Stimulated activated CD4-positive, alpha-beta T cell treated with anti-CD3 and anti-CD28 coated beads, Interleukin-2, amount 100 ng/mL, for 48 hours (primary cell): ENCODE measurements at places on chromosomes 13 and 19.
A peak's percentile ranks its signal among the peaks of the same experiment; 100 is the strongest.

DNA sequence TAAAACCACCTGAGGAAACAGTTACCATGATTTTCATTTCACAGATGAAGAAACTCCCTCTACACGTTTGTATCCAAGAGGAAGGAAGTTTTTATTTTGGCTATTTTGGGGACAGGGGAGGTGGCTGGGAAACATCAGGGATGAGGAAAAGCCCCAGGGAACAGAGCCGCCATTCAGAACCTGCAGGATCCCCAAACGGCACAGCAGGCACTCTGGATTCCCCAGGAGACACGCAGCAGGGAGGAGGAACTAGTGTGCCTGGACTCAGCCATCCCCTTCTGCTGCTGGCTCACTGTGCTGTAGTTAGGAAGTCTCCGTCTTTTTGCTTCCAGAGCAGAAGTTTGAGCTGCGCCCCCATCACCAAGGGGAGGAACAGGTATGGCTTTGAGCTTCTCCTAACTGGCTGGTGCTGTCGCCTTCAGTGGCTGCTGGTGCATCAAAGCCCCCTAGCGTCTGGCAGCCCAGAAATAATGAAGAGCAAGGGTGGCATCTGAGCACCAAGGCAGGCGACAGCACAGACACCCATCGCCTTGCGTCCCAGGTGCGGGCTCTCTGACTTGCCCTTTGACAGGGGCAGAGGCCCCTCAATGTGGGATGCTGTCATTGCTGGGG lies 4.2 kb downstream of the NAPA start:
- no peak for DNase-seq

- no peak for DNase-seq
Observed at GRCh38 chr19:21680671-21681070, 86.7 kb downstream of the ZNF100 start.

DNA sequence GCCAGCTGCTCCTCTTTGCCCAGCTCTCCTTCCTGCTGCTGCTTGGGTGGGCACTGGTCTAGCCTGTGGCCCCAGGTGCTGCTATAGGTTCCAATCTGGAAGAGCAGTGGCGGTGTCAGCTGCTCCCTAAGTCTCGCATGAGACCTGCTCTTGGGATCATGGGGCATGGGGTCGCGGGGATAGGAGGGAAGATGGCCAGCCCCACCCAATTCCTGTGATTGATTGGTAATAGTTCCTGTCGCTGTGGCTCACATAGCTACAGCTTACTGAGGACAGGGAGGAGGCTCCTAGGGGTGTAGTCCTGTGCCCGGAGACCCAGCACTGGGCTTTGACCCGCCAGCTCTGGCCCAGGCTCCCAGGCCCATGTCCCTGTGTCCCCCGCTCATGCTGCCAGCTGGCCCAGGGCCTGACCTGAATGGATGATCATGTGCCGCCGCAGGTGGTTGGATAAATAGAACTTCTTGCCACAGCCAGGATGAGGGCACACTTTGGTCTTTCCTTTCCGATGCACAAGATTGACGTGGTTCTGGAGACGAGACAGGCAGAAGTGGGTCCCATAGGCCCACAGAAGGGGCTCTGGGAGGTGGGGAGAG lies 4.5 kb upstream of the ELAVL3 start:
- no peak for DNase-seq

DNA sequence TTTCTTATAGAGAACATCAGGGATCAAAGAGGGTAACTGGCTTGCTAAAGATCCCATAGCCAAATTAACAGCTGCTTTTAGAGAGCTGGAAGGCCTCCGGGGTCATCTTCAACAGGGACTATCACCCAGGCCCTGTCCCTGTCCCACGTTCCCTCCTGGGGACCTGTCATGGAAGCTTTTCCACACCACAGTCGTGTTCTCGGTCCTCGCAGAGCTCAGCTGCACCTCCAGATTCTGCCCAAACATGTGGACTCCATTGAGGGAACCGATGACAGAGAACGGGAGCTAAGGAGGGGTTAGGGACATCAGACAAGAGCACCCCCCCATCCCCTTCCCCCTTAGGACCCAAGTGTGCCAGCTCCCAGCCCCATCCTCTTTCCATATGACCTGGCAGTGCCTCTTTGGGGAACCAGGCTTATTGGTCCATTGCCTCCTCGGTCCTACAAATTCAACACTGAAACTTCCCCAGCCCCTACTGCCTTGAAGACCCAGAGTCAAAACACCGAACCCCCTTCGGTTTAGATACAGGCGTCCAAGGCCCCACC lies 568 bp downstream of the FUZ start:
- no peak for DNase-seq

DNA sequence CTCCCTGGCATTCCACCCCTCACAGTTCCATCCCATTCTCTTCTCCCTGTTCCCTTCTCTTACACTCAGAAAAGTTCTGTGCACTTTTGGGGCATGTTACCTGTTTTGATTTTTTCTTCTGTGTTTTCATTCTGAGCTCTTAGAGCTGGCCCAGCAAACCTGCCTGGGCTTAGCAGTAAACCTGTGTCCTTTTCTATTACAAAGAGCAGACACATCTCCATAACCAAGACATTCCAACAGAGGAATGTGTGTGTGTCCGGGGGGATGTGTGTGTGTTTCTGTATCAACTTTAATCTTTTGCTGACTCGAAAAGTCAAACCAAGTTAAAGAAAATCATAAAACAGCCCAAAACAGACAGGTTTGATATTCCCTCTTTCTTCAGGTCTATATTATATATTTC lies 49.1 kb upstream of the SOX21 start:
- no peak for DNase-seq

DNA sequence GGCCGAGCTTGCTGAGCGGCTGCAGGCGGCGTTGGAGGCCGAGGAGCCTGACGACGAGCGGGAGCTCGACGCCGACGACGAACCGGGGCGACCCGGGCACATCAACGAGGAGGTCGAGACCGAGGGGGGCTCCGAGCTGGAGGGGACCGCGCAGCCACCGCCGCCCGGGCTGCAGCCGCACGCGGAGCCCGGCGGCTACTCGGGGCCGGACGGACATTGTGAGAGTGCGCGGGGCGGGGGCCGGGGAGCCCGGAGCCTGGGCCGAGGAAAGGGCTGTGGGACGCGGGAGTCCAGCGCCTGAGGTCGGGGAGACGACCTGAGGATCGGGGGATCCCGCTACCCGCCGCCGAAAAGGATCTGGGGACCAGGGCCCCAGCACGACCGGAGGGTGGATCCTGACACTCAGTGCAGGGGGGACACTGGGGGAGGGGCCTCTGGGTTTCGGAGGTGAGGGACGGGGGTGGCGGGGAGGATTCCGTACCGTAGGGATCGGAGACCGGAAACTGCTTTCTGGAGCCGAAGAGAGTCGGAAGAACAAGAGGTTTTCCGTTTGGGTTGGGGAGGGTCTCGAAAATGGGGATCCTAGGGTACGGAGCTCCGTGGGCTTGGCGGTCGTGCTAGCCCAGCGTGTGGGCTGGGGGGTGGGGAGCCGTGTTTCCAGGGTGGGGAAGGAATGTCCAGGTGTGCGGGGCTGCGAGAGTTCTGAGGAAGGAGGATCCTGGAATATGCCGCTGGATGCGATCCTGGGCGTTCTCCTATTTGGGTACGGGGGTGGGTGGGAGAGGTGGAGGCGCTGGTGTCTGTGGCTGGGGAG lies 616 bp downstream of the HNRNPUL1 start:
- peak; percentile 59 for DNase-seq

DNA sequence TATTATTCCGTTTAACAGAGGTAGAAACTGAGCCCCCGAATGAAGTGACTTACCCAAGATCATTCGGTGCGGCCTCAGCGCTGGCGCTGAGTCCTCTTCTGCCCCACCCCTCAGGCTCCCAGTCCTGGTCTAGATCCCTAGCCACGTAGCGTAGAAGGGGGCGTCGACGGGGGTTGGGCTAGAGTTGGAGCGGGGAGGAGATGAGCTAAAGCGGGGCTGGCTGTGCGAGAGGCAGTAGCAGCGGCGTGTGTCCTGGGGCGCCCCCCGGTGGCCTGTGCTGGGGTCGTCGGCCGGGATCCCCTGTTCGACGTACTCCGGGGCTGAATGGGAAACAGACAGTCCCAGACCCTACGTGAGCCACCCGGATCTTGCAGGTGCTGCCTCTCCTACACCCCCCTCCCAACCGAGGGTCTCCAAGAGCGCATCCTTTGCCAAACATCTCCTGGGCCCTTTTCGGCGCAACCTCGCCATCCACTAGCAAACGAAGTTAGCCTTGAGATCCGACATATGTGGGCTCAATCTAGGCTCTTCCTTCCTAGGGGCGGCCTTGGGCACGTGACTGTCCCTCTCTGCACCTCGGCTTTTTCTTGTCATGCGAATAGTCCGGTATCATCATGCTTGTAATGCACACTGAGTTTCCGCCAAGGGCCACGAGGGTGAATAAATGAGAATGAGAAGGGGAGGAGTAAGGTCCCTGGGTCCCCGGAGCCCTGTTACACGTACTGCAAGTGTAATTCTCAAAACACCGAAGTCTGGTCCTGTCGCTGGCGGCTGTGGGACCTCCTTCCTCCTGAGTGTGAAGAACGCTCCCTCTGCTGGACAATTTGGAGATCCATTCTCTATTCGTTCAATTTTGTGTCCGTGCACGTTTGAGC lies 47.7 kb downstream of the CYP4F22 start:
- peak; percentile 99 for DNase-seq

DNA sequence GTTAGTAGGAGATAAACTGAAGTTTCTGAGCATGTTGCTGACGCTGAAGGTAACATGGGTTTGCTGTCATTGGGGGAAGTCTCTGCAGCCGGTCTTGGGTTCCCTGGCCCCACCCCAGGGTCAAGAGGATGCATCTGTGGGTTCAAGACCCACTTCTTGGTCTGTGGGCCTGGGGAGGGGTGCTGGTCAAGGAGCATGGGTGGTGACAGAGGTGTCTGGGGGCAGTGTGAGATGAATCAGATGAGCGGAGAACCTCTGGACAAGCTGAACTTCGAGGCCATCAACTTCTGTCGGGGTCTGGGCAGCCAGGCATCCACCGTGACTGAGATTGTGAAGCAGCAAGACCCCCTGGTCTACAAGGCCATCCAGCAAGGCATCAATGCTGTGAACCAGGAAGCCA lies 51.9 kb downstream of the ACSBG2 start:
- no peak for DNase-seq

- DNase-seq, result no peak
Observed at GRCh38 chr13:52359534-52359933, 46.4 kb downstream of the THSD1 start.
